NCI-H146 (cell line): ENCODE measurements at places on chromosomes 4 and X.

DNA sequence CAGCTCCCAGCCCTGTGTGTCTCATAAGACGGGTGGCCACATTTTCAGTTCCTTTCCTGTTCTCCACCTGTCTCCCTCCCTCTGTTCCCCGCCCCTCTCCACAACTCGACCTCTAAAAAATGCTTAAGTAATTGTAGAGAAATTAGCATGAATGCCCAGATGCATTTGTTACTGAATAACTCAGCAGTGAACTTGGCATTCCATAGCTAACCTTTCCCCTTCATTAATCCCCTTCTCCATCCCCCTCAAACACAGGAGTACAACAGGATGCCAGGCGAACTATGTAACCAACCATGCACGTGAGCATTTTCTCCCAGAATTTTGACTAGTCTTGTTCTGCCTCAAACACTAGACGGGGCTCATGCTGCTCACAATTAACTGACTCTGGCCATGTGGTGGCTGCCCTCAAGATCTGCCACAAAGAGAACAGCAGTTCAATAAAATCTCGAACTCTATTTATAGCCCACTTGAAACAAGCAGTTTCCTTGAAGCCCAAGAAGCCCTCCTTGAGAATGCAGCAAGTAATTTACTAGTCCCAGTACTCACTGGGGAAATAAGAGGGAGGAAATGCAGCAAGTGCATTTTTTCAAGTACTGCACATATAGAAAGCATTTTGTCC lies 351.2 kb downstream of the ARHGAP24 start:
- no peak for DNase-seq

GRCh38 chrX:141279476-141279875 lies 37.2 kb upstream of the SPANXC start:
- DNase-seq: no peak

DNA sequence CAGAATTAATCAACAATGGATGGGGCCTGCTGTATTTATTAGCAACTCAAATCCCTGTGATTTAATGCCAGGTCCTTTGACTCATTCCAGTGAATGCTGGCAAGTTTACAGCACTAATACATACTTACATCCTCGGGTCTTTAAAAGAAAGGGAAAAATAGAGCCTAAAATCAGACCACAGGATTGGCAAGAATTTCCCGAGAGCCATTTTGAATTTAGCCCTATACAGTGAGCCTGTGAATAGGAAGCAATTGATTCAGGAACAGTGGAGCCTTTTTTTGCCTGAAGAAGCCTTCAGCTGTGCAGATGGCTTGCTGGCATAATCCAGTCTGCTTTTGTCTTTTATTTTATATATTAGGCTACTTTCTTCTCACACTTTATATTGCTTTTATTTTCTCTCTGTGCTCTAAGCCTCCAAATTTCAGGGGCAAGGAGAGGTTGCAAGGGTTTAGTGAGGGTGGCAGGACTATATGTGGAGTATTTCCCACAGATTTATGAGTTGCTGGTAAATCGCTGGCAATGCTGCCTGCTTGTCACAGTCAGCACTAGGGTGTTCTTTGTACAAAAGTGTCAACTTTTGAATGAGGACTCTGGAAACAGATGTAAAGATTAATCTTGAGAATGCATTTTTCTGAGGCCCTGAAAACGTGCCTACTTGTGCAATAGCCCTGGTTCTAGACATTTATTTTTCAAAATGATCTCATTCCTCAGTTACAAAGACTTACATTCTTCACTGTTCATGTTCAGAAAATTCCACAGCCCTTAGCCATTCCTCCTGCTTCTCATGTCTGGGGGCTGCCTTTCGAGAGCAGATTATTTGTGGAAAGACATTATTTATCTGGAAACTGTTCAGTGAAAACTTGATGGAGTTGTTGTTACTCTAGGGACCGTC lies 303.5 kb downstream of the SPRY1 start:
- DNase-seq: no peak

- no peak for DNase-seq
These were observed 101.2 kb downstream of the SMIM20 start for GRCh38 chr4:26015133-26015651.

DNA sequence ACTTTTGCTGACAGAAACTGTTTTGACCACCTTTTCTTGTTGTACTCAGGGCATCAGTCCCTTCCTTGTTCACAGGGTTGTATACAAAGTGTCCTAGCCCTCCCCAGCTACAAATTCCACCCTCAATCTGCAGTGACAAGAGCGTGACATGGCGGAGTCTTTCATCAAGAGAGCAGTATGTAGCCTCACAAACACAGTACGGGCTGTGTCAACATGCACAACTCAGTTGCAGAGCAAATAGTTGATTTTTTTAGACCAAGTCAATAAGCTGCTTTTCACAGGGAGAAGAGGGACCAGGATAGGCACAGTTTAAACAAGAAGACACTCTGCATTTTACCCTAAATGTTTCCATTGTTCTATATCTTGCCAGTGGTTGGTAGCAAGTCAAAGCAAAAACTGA lies 8.6 kb upstream of the HS6ST2 start:
- no peak for DNase-seq

DNA sequence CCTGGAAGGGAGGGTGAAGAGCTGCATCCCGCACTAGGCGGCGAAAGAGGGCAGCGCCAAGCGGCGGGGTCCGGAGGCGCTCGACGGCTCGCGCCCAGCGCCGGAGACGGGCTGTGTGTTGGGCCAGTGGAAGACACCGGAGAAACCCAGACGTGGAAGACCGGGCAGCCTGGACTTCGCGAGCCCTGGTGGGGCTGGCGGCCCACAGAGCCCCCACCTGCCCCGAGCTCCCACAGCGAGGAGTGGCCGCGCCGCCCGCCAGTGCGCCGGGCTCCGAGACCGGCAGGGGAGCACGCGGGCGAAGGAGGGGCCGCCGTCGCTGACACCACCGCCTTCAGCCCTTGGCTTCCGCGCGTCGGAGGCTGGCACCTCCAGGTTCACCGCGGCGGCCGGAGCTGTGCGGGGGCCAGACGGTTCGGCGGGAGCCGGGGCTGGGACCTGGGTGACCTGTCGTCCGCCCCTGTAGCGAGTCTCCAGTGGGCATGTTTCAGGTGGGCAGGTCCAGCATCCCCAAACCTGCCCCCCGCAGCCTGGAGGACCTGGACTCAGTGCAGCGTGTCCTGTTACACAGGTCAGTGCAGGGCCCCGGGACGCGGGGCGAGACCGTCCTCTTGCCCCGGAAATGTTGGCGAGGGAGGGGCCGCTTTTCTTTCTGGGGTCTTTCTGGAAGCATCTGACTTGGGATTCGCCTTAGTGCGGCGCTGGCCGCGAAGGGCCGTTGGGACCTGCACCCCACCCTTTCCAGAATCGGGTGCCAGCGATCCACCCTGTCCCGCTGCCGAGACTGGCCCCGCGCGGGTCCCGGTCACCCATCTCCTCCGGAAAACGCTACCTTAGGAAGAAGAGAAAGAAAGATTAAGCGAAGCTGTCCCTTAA lies 9.6 kb upstream of the INTU start:
- DNase-seq: peak; percentile 35

DNA sequence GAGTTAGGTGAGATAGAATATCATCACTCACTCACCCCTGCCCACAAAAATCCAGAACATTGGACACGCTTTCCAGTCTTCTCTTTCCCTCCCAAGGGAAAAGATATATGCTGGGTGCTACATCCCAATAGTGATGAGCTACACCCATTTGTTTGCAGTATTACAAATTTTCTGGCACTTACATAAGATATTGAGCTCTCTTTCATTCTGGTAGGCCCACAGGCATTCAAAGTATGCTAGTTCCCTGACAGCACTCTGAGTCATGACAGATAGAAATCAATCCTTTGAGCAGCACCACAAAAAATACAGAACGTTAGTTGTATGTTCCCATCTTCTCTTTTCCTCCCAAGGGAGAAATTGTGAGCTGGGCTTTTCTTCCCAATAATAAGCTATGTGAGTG lies 477.6 kb upstream of the GRID2 start:
- no peak for DNase-seq

DNA sequence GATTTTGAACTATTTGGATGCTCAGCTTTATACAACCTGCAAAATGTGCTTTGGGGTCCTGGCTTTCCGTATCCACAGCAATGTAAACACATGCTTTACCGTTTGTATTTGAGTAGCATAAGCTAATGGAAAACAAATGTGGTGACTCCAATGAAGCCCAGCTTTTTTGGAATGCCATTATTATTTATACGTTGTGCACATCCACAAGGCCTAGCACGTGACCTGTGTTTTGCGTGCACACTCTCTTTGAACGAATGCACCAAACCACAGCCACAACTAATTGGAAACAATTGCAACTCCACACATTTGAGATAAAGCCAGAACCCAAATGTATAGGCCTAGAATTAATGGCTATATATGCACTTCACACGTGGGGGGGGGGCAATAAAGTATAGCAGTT lies 189.5 kb upstream of the GPC4 start:
- DNase-seq: no peak

DNA sequence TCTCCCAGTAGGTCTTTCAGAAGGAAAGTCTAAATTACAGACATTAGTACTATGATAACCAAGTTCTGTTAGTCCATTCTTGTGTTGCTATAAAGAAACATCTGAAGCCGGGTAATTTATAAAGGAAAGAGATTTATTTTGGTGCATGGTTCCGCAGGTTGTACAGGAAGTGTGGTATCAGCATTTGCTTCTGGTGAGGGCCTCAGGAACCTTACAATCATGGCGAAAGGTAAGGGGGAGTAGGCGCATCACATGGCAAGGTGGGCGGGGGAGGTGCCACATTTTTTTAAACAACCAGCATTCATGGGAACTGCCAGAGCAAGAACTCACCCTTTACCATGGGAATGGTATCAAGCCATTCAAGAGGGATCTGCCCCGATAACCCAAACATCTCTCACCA lies 26.2 kb upstream of the USP46 start:
- DNase-seq: no peak

DNA sequence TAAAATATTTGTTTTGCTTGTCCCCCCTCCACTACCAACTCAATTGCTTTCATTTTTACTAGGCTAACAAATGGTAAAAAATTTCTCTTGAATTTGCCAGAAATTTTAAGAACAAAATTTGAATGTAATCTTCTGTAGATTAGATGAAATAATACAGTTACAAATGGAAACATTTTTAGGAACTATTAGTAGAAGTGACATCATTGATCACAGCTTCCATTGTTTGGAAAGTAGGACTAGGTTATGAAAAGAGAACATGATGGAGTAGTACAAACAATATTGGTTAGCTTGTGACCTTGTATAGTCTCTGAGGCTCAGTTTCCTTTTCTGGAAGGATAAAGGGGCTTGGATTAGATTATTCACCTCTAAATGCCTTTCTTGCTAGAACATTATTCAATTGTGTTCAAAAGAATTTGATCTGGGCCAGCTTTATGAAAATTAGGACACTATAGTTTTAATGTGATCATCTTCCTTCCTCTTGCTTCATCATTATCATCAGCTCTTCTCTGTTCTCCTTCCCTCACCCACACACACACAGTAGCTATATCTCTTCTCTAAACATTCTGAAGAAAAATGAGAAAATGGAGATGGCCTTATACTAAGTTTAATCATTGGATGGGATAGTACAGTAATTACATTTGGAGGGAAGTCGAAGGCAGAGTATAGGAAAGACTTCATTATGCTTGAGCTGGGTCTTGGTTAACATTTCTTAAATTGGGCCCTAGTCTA lies 9.9 kb downstream of the MTMR1 start:
- DNase-seq: no peak

- DNase-seq: peak; percentile 17
These were observed 97.5 kb upstream of the CXXC4 start for GRCh38 chr4:104592183-104592582.

DNA sequence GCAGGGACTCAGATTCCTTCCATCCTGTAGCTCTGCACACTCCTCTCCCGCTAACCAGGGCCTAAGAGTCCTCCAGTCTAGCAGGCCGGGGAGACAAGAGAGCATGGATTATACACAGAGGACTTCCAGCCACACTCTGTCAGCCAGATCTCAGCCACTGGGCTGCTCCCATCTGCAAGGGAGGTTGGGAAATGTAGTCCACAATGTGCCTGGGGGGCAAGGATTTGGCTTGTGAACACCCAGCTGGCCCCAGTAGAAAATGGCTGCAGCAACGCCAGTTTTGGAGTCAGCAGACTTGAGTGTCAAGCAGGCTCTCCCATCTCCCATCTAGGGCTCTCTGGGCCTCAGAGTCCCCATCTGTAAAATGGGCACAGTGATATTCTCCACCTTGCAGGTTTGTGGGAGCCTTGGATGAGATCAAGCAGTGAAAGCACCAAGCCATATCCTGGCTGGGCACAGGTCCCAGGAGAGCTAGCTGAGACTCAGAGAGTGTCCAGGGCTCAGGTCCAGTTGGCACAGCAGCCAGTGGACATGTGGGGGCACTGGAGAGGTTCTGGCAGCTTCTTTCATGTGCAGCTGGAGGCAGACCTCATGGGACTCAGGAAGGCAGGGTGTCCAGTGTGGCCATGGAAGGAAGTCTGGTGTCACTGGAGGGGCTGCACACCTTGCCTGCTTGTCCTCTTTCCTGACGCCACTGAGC lies 14.6 kb downstream of the PSAPL1 start:
- no peak for DNase-seq

DNA sequence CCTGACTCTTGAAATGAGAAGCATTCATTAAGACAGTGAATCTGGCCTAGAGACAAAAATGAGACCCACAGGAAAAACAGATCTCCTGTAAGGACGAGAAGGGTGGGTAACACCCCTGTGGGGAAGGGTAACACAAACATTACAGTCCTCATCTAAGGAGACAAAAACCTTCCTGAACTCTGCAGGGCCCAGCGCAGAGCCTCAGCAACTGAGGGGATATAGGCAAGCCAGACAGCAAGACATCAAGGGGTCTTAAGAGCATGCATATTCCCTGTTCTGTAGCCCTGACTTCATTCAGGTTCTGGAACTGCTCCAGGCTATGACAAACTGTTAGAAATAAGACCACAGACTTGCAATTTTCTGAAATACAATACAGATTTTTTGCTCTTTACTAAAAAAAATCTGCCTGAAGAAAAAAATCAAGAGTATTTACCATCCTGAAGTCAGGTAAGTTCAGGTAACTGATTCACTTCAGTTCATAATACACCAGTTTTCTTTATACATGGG lies 15.5 kb downstream of the COX18 start:
- DNase-seq: no peak

DNA sequence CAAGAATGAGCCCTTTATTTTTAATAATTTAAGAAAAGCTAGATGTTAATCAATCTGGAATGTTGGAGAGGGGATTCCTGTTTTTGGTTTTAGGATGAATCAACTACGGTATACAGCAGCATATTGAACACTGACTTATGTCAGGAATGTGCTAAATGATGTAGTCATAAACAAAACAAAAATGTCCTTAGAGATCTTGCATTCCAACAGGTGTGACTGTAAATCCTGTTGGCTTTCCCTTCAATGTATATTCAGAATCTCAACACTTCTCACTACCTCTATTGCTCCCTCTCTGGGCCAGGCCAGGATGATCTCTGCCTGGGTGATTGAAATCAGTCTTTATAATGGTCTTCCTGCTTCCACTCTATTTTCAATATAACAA lies 37.8 kb upstream of the BDH2 start:
- no peak for DNase-seq

GRCh38 chr4:162705130-162705803 lies 461.4 kb downstream of the NAF1 start:
- DNase-seq: no peak

- DNase-seq: no peak
These were observed at the start of gene EPGN for GRCh38 chr4:74308215-74308614. EPGN (plus strand) TSS chr4:74308470; CDS start chr4:74308534, 64 bp downstream.

GRCh38 chrX:10450229-10450958 lies 170.0 kb downstream of the MID1 start:
- DNase-seq: no peak
